Activated CD4-positive, alpha-beta memory T cell treated with anti-CD3 and anti-CD28 coated beads for 36 hours (primary cell): ENCODE measurements at places on chromosomes 4 and X.

DNA sequence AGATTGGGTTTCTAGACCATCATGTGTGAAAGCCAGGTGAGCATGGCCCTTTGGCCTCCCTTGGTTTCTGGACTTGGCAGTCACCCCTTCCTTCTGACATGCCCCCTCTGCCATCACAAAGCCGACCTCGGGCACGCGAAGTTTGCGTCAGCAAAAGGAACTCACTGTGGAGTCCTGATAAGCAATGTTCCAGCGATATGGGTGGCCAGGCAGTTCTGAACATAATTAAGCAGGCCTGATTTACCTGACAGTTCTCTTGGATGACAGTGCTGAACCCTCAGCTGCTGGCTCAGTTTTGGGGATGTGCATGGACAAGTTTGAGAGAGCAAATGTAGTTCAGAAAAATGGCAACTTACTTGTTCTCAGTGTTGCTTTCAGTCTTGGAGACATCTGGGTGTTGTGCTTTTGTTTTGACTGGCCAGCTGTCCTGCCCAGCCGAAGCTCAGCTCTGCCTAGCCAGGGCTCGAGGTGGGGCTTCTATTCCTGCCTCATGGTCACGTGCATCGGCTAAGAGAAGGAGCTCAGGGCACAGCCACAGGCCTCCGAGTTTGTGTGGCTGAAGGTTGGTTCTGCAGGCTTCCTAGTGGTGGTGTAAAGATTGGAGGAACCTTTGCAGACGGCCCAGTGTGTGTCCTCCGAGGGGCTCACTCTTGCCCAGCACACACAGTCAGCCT, 78.3 kb downstream of the CLDN34 start:
- DNase-seq: no peak

DNA sequence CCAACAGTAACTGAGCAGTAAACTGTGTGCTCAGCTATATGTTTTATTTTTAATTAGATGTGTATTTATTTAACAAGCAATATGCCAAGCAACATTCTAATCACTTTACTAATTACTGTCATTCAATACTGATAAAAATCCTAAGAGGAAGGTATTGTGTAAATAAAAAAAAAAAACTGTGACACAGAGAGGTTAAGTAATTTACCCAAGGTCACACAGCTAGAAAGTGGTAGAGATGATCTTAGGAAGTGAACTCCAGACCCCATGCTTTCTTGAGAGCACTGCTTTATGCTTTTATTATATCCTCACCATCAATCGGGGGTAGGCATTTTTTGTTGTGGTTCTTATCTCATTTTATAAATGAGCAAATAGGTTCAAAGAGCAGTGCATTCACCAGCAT, 417.1 kb downstream of the RAB28 start:
- DNase-seq: no peak

- no peak for DNase-seq
Observed at GRCh38 chr4:139524062-139524631, 31.9 kb downstream of the SETD7 start.

DNA sequence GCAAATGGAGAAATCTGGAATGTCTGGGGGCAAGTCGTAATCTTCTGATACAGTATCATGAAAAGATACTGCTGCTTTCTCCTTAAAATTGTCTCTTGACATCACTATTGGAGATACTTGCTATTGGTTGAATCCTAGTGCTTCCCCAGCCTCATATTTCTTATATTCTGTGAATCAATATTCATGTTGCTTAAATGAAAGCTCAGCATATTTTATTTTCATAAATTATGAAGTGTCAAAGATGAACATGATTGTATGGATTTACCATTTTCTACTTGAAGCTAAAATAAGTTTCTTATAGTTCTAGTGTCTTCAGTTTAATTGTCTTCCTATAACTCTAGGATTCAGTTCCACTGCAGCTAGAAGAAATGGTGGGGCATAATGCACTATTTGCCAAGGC, 29.6 kb upstream of the MBNL3 start:
- no peak for DNase-seq

DNA sequence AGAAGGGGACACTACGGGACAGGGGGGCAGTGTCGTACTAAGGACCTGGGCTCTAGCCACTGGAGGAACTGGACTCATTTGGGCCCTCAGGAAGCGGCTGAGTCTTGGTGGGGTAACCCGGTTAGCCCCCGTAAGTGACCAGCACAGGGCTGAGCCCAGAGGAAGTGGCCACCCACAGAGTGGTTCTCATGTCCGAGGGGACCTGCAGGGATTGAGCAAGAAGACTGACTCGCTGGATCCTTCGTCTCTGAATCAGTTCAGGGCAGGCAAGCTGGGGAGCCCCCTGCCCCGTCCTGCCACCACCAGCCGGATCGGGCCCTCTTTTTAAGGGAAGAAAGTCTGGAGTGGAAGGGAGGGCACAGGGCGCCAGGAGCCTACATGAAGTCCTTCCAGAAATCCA, 719 bp upstream of the BGN start:
- no peak for DNase-seq

GRCh38 chr4:163536091-163536490, 41.6 kb downstream of the TMA16 start:
- no peak for DNase-seq

GRCh38 chr4:89835413-89835812, 1.5 kb downstream of the SNCA start:
- no peak for DNase-seq
